Activated CD8-positive, alpha-beta memory T cell treated with anti-CD3 and anti-CD28 coated beads, Interleukin-2, amount 10 ng/mL, durations not matched to agents 7 days and 5 days (primary cell): ENCODE measurements at places on chromosomes 3 and 15. TPM values are rescaled to one million over a fixed set of nuclear protein-coding genes. Genes with fewer than 3 reads are reported as not detected.

SPSB4 gene
- total RNA-seq = not detected

ZNF501 gene
- 1.1 TPM for total RNA-seq

AGBL1 gene
- total RNA-seq = not detected

ALAS1 gene
- total RNA-seq = 84.2 TPM

CLEC3B gene
- not detected for total RNA-seq

CPEB1 gene
- total RNA-seq = not detected

ACTRT3 gene
- total RNA-seq = 0.49 TPM

FETUB gene
- not detected for total RNA-seq
